ENCODE measurements at places on chromosomes 16 and 17. TPM values are rescaled to one million over a fixed set of nuclear protein-coding genes. Genes with fewer than 3 reads are reported as not detected.

DNA sequence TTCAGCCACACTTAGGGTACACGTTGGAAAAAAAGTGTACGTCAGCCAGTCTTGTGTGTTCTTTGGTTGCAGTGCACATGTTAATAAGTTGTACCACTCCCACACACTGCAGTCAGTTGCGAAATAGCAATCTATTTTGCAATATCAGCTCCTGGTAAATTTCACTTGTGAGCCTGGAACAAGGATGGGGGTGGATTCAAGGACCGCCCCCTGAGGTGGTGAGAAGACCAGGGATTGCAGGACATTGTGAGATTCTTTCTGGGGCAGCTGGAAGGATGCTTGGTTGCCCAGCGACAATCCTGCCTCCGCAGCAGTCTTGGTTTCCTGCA, 78.6 kb upstream of the ZFHX3 start:
- H3K36me3 ChIP-seq: no peaks in the 10 kb centered on the region
- H3K4me3 ChIP-seq: no peak overlapping the region
- H3K4me1 ChIP-seq: peaks cover 5% of the 10 kb centered on the region
- H3K27me3 ChIP-seq: no peaks in the 10 kb centered on the region
- peak; percentile 68 for DNase-seq

DNA sequence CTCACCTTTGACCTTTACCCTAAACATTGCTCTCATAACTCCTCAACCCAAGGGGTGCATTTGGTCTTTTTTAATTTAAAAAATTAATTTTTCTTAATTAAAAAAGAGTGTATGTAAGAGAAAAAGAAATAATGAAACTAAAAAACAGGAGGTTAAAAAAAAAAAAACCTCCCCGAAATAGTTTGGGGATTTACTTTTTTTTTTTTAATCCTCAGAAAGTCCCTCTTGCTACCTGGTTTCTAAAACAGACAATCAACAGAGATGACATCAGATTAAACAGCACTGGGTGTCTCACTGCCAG, 301.3 kb downstream of the SOX9 start:
- DNase-seq: no peak
- no peak overlapping the region for H3K4me3 ChIP-seq
- H3K27ac ChIP-seq: no peak overlapping the region
- H3K36me3 ChIP-seq: no peaks in the 10 kb centered on the region
- no peaks in the 10 kb centered on the region for H3K27me3 ChIP-seq
- H3K4me1 ChIP-seq: no peaks in the 10 kb centered on the region

DNA sequence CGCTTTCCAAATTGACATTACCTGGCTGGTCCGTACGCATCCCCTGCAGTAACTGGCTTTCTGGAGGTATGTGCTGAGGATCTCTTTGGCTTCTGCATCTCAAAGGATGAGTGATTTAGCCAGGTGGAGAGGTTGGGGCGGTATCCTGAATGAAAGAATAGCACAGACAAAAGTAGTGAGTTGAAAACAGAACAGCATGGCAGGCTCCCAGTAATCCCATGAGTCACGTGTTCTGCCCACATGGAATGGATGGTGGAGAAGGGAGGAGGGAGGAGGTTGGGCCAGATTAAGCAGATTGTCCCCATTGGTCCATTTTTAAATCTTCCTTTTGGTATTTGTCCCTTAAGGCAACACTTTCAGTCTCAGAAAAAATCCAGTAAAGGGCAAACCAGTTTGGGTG, 176.0 kb downstream of the WWOX start:
- H3K4me1 ChIP-seq: no peaks in the 10 kb centered on the region
- no peak overlapping the region for H3K4me3 ChIP-seq
- no peaks in the 10 kb centered on the region for H3K36me3 ChIP-seq
- no peak for DNase-seq

DNA sequence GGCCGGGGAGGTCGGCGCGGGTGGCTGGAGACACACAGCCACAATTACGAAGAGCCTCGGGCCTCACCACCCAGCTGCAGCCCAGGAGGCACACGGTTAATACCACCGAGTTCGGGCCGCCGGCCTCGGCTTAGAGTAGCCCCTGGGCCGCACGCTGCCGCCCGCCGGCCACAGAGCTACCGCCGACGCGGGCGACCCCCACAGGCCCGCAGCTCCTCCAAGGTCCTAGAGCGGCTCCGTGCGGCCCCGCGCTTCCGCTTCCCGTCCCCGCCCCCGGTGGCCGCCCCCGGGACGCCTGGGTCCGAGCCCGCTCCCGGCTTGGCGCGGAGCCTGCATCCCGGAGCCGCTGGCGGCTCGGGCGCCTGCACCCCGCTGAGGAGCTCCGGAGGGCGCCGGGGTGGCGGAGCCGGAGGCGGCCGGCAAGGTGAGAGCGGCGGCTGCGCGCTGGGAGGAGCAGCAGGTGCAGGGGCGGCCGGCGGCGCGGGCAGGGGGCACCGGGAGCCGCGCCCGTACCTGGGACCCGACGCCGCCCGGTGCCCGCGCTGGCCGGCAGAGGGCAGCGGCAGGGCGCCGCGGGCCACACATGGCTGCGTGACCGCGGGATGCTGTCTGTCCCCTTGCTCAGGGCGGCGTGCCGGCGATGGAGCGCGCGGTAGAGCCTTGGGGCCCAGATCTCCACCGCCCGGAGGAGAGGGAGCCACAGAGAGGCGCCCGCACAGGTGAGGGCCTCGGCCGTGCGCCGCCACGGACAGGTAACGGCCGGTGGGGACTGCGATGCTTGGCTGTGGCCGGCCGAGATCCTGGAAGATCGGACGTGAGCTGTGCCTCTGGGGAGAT, at the start of gene ZNF48:
TSS of gene ZNF48 (plus strand) at position 266 of the 837 bp plus-strand sequence. CDS start at position 641, 375 bp downstream.
- H3K36me3 ChIP-seq: no peaks in the 10 kb centered on the region
- H3K27me3 ChIP-seq: no peaks in the 10 kb centered on the region
- H3K27ac ChIP-seq: peak within 1 kb of the TSS; percentile 61
- peaks cover 9% of the 10 kb centered on the region for H3K4me1 ChIP-seq
- DNase-seq: peak; percentile 86

DNA sequence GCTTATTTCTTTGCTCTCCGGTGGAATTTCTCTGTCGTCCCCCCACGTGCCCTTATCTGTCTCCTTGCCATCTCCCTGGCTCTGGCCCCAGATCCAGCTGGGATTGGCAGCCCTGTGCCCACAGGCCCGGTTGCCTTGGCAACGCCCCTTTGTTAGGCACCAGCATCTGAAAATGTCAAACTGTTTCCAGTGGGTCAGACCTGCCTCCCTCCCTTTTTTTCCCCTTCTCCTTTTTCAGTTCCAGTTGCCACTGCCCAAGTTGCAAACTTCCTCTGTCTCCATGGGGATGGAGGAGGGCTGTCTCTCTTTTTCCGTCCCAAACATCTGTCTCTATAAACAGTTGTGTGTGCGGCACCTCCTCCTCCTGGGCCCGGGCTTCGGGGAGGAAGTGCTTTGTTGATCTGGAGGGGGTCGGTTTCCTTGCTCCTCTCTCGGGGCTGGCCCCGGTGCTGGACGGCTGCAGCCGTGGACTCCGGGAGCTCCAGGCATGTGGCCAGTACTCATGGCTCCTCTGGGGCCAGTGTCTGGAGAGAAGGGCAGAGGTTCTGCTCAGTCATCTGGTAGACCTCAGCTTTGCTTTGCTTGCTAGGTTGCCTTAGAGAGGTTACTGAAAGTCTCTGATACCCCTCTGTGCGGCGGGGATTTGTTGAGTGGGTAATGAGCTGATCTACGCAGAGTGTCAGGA, 35.3 kb downstream of the SOCS3 start:
- peak overlapping the region; percentile 80 for H3K27ac ChIP-seq
- no peak overlapping the region for H3K4me3 ChIP-seq
- DNase-seq: peak; percentile 87
- H3K36me3 ChIP-seq: no peaks in the 10 kb centered on the region
- H3K27me3 ChIP-seq: no peaks in the 10 kb centered on the region

DNA sequence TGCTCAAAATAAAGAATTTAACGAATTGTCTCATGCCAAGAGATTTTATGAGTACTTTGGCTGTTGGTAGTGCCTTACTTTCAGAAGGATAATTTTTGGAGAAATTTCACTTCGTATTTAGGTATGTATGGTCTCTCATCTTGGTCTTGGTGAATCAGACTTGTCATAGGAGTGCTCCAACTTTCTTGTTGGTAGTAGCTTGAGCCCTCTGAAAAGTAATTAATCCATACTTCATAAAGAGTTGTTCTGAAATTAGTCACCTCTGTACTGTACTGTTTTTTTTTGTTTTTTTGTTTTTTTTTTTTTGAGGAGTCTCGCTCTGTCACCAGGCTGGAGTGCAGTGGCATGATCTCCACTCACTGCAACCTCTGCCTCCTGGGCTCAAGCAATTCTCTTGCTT, 11.6 kb downstream of the ZNRF1 start:
- H3K36me3 ChIP-seq: no peaks in the 10 kb centered on the region
- H3K4me3 ChIP-seq: no peak overlapping the region
- peak overlapping the region; percentile 83 for H3K27ac ChIP-seq
- no peaks in the 10 kb centered on the region for H3K4me1 ChIP-seq
- no peaks in the 10 kb centered on the region for H3K27me3 ChIP-seq

DNA sequence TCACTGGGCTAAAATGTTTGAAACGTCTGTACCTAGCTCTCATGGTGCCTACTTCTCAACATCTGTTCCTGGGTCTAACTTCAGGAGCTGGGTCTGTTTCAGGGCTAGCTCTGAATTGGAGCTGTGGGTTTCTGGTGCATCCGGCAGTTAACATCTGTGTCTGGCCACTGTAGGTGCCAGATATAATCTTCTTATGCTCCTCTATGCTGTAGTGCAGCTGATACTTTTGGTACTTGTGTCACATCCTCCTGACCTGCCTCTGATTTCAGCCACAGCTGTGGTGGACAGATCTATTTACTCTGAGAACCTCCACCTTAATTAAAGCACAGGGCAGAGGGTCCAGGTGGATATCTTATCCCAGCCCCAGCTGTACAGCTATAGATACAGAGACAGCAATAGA, 496.5 kb upstream of the CDH11 start:
- no peaks in the 10 kb centered on the region for H3K27me3 ChIP-seq
- no peak overlapping the region for H3K4me3 ChIP-seq
- H3K27ac ChIP-seq: no peak overlapping the region
- DNase-seq: no peak
- no peaks in the 10 kb centered on the region for H3K36me3 ChIP-seq

DNA sequence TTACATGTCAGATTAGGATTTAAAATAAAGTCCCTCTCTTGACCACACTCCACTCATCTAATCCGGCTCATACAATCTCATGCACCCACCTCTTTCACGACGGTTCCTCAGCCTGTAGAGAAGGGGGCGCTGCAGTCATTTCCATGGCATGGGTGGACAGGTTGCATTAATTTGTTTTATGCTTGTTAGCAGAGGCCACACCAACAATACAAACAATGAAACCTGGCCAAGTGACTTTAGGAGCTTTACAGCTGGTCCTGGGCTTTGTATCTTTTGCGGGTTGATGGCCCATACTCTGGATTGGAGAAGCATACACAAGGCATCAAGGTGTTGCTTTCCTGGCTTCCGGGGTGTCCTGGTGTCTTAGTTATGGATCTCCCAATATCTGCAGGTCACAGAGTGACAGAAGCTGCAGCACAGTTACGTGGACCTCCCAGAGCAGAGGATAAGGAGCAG, 9.7 kb upstream of the SNF8 start:
- H3K4me3 ChIP-seq: no peak overlapping the region
- no peaks in the 10 kb centered on the region for H3K36me3 ChIP-seq
- no peak for DNase-seq
- H3K27me3 ChIP-seq: no peaks in the 10 kb centered on the region
- no peaks in the 10 kb centered on the region for H3K4me1 ChIP-seq
- H3K27ac ChIP-seq: no peak overlapping the region

- no peak for DNase-seq
- H3K36me3 ChIP-seq: no peaks in the 10 kb centered on the region
- H3K4me1 ChIP-seq: no peaks in the 10 kb centered on the region
These were observed 391.4 kb downstream of the WWOX start for GRCh38 chr16:78490847-78491246.

DNA sequence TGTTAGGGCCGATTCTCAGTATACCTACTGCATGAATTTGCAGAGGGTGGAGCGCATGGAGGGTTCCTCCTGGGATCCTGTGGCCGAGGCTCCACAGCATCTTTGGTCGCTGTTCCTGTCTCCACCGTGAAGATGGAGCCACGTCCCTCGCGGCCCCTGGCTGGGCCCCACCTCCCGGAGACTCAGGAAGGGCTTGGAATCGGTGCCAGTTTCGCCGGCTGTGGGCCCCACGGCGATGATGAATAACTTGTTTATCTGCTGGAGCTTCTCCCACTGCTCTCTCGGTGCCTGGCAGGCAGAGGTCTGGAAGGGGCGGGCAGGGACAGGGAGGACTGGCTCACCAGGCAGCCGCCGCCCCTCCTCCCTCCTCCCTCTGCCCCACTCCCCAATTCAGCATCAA, 8.1 kb downstream of the SLC5A11 start:
- peak; percentile 32 for DNase-seq
- no peaks in the 10 kb centered on the region for H3K4me1 ChIP-seq
- H3K27me3 ChIP-seq: no peaks in the 10 kb centered on the region
- no peak overlapping the region for H3K4me3 ChIP-seq
- H3K27ac ChIP-seq: no peak overlapping the region
- H3K36me3 ChIP-seq: no peaks in the 10 kb centered on the region

The EPX gene
- total RNA-seq: not detected

The TTYH2 gene
- total RNA-seq: 34.8 TPM

The HES7 gene
- total RNA-seq: 0.61 TPM

The CCL1 gene
- not detected for total RNA-seq

The OTOA gene
- 0.28 TPM for total RNA-seq

The SKAP1 gene
- total RNA-seq: 0.51 TPM

The SDR42E1 gene
- total RNA-seq: 5.1 TPM

All from uterus (tissue), 4 donors.